ENCODE measurements at places on chromosomes 1 and 21. TPM values are rescaled to one million over a fixed set of nuclear protein-coding genes. Genes with fewer than 3 reads are reported as not detected.

The HCN3 gene
- 9.0 TPM for total RNA-seq

The ZNF678 gene
- total RNA-seq = 16.0 TPM

- no peak for DNase-seq
Observed at GRCh38 chr1:36715797-36716196, 233.1 kb upstream of the CSF3R start.

GRCh38 chr1:161733526-161733925 is 12.2 kb downstream of the FCRLB start:
- DNase-seq = no peak

GRCh38 chr1:227792216-227793078 is 23.0 kb upstream of the PRSS38 start:
- DNase-seq = peak; percentile 7
